CD8-positive, alpha-beta memory T cell (primary cell): ENCODE measurements at places on chromosomes 5 and 9. TPM values are rescaled to one million over a fixed set of nuclear protein-coding genes. Genes with fewer than 3 reads are reported as not detected.

DNA sequence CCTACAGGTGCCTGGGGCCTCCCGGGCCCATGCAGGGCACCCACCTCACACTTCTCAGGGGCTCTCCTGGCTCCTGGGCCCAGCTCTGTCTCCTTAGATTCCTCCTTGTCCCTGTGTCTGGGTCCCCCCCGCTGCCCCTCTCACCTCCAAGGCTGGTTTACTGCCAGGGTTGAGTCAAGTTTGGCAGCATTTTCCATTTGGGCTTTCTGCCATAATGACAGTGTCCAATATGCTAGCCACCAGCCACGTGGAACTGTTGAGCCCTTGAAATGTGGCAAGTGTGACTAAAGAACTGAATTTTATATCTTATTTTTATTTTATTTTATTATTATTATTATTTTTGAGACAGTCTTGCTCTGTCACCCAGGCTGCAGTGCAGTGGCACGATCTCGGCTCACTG, 1.9 kb downstream of the TTC16 start:
- no peak overlapping the region for H3K27ac ChIP-seq
- H3K4me1 ChIP-seq, result peaks cover 43% of the 10 kb centered on the region
- no peak overlapping the region for H3K4me3 ChIP-seq
- H3K36me3 ChIP-seq, result no peaks in the 10 kb centered on the region

GRCh38 chr9:115946530-115946929, 207.1 kb upstream of the PAPPA start:
- no peaks in the 10 kb centered on the region for H3K4me1 ChIP-seq
- no peak for DNase-seq
- H3K27me3 ChIP-seq, result no peaks in the 10 kb centered on the region
- no peaks in the 10 kb centered on the region for H3K36me3 ChIP-seq
- no peak overlapping the region for H3K27ac ChIP-seq

- H3K27ac ChIP-seq, result no peak overlapping the region
- H3K36me3 ChIP-seq, result no peaks in the 10 kb centered on the region
- no peak overlapping the region for H3K4me3 ChIP-seq
- H3K4me1 ChIP-seq, result peaks cover 36% of the 10 kb centered on the region
- DNase-seq, result no peak
These were observed 3.6 kb downstream of the HMGCS1 start for GRCh38 chr5:43309637-43310036.

DNA sequence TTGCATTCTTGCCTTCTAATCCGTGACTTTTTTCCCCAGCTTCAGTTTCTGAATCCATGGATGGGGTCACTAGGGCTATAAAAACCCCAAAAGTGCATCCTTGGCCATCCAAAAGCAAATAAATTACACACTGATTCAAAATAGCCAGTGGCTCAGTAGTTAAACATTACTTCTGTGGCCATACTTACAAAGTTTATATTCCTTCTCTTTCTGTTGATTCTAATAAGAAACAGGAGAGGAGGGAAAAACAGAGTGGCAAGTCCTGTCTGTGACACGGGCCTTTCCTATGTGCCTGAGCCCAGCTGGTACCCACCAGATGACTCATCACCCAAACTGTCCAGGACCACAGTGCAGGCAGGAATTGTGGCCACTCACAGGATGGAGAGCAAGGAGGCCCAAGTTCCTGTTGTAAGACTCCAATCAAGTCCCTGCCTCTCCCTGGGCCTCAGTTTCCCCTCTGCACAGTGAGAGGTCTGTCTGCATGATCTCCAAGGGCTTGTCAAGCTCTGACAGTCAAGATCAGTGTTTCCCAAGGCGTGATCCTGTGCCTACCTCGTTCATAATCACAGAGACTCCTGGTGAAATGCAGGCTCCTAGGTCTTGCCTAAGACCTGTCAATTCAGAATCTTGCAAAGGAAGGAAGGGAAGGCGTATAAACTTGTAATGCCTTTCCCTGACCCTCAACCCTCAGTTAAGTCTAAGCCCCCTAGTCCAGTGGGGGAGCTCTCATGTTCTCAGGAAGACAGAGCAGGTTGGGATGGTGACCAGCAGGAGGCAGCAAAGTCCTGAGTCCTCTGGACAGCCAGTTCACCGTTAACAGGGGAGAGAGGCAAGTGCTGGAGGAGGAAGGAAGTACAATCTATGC, 29.5 kb downstream of the TNIP1 start:
- H3K4me3 ChIP-seq, result no peak overlapping the region
- DNase-seq, result peak; percentile 49
- peaks cover 73% of the 10 kb centered on the region for H3K36me3 ChIP-seq
- no peaks in the 10 kb centered on the region for H3K27me3 ChIP-seq

The MLANA gene
- total RNA-seq, result not detected

DNA sequence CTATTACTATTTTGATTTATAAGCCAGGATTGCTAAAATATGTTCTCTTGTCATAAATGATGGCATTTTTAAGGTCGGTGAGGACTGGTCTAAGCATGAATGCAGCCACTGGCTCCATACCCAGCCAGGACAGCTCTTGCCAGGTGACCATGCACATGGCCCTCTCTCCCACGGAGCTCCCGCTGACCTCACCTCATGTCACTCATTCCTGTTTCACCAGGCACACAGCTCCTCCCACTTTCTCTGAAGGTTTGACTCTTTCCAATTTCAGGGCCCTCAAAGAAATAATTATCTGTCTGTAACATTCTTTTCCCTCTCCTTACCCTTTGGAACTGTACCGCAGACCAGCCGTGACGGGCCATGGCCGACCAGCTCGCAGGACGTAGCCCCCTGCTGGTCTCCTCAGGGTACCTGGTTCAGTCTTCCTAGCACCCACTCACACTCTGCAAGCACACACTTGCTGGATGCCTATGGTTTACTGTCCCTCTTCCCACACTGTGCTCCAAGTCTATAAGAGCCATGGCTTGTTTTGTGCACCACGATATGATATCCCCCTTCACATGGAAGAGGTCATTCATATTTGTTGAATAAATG, 72.5 kb downstream of the LIFR start:
- no peak overlapping the region for H3K4me3 ChIP-seq
- no peaks in the 10 kb centered on the region for H3K27me3 ChIP-seq
- no peaks in the 10 kb centered on the region for H3K4me1 ChIP-seq
- H3K27ac ChIP-seq, result no peak overlapping the region
- H3K36me3 ChIP-seq, result no peaks in the 10 kb centered on the region

The SV2C gene
- not detected for total RNA-seq

The RIMOC1 gene
- total RNA-seq, result 36.5 TPM

DNA sequence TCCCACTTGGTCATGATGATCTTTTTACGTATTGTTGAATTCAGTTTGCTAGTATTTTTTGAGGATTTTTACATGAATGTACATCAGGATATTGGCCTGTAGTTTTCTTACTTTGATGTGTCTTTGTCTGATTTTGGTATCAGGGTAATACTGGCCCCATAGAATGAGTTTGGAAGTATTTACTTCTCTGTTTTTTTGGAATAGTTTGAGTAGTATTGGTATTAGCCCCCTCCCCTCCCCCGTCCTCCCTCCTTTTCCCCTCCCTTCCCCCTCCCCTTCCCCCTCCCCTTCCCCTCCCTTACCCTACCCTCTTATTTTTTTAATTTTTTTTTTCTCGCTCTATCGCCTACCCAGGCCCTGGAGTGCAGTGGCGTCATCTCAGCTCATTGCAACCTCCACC, 10.3 kb downstream of the CDK7 start:
- H3K4me3 ChIP-seq, result no peak overlapping the region
- no peak for DNase-seq
- no peak overlapping the region for H3K27ac ChIP-seq
- peaks cover 3% of the 10 kb centered on the region for H3K36me3 ChIP-seq
- no peaks in the 10 kb centered on the region for H3K27me3 ChIP-seq
- H3K4me1 ChIP-seq, result no peaks in the 10 kb centered on the region

The TAF11L5 gene
- not detected for total RNA-seq

The AUH gene
- total RNA-seq, result 35.0 TPM

GRCh38 chr5:174741352-174741751, 17.0 kb downstream of the MSX2 start:
- H3K36me3 ChIP-seq, result no peaks in the 10 kb centered on the region
- no peak for DNase-seq
- H3K4me1 ChIP-seq, result no peaks in the 10 kb centered on the region
- no peaks in the 10 kb centered on the region for H3K27me3 ChIP-seq
- no peak overlapping the region for H3K4me3 ChIP-seq

The IL4 gene
- 6.4 TPM for total RNA-seq

GRCh38 chr9:129386812-129387177, 208.7 kb upstream of the IER5L start:
- no peak overlapping the region for H3K4me3 ChIP-seq
- no peak overlapping the region for H3K27ac ChIP-seq
- H3K36me3 ChIP-seq, result no peaks in the 10 kb centered on the region
- peaks cover 14% of the 10 kb centered on the region for H3K4me1 ChIP-seq
- no peak for DNase-seq

DNA sequence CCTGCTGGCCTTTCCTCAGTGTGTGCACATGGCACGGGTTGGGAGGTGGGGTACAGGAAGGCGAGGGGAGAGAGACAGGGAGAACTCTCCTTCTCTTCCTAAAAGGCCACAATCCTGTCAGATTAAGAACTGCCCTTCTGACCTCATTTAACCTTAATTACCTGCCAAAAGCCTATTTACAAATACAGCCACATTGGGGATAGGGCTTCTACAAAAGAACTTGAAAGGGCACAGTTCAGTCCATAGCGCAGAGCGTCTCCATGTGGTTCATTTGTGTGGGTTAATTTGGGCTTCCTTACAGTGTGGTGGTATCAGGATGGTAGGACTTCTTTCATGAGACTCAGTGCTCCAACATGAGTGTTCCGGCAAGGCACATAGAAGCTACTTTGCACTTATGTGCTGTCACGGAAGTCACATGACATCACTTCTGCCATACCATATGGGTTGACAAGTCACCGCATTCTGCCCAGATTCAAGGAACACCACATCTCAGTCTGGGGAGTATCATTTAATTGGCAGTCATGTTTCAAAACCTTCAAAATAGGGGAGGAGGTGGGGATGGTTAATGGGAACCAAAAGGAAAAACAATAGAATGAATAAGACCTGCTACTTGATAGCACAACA, 46.8 kb downstream of the NLN start:
- H3K4me3 ChIP-seq, result no peak overlapping the region

DNA sequence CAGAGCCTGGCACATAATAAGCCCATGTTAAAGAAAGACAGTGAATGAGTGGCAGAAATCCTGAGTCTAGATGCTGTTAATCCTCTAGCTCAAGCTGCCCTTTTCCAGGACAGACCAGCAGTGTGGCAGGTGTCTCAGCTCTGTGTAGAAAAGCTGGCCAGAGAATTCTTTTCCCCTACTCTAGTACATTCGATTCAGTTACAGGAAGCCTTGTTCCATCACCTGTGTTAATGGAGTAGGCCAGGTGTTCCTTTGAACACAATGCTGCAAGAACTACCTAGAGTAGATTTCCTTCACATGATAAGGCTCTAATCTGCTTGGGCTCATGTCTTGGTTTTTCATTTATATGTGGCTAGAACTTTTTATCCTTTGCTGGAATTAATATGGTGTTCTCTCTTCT, 52.5 kb downstream of the NUP214 start:
- no peaks in the 10 kb centered on the region for H3K27me3 ChIP-seq
- H3K36me3 ChIP-seq, result peaks cover 62% of the 10 kb centered on the region
- H3K4me3 ChIP-seq, result no peak overlapping the region
- no peak for DNase-seq

GRCh38 chr5:66647146-66647856, 51.1 kb downstream of the MAST4 start:
- no peak overlapping the region for H3K27ac ChIP-seq

- H3K36me3 ChIP-seq, result peaks cover 50% of the 10 kb centered on the region
- H3K27me3 ChIP-seq, result no peaks in the 10 kb centered on the region
- no peak overlapping the region for H3K27ac ChIP-seq
These were observed 55.3 kb downstream of the ERAP1 start for GRCh38 chr5:96752341-96753016.

DNA sequence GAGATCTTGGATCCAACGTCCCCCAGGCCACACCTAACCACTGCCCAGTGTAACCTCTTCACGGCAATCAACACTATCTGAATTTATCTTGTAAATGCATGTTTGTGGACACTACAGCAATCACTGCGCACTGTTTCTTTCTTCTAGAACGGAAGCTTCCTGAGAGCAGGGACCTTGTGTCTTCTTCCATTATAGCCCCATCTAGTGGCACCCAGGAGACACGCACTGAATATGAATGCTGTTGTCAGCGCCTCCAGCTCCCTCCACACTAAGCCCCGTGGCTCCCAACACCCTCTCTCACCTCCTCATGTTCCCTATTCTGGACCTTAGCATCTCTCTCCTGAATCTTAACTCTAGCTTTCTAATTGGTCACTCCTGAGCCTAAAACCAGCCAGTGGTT, 72.7 kb downstream of the SMIM23 start:
- no peak overlapping the region for H3K27ac ChIP-seq
- no peaks in the 10 kb centered on the region for H3K36me3 ChIP-seq
- H3K4me1 ChIP-seq, result no peaks in the 10 kb centered on the region
- no peak overlapping the region for H3K4me3 ChIP-seq
- no peaks in the 10 kb centered on the region for H3K27me3 ChIP-seq

DNA sequence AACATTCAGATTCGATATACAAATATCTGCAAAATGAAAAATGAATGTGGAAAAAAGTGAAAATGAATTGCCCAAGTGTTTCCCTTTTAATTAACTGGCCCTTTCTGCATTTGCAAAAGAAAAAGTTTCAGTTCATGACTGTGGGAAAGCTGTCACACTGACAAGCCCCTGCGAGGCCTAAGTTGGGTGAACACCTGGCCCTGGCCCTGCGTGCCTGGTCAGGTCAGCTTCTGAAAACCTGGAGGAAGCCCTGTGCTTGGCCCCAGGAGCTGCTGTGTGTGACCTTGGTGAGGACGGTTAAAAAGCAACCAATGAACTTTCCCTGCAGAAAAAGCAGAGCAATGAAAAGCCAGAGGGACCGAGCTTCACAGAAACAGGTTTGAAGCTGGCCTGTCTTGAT, 41.0 kb upstream of the SHC3 start:
- no peak overlapping the region for H3K4me3 ChIP-seq

DNA sequence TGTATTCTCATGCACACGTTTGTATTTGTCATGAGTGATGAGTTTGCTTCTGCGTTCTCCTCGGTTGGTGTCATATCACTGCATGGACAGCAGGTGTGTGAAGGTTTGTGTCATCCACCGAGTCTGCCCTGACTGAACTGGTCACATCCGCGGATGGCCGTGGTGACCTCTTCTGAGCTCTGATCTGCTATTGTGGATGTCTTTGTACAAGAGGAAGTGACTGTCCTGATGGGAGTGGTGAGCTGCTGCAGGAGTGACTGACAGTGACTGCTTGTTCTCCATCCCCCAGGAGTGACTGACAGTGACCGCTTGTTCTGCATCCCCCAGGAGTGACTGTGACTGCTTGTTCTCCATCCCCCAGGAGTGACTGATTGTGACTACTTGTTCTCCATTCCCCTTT, 69.9 kb downstream of the EHMT1 start:
- peaks cover 11% of the 10 kb centered on the region for H3K4me1 ChIP-seq
- H3K4me3 ChIP-seq, result no peak overlapping the region
- no peaks in the 10 kb centered on the region for H3K27me3 ChIP-seq
- no peak overlapping the region for H3K27ac ChIP-seq
- no peak for DNase-seq

DNA sequence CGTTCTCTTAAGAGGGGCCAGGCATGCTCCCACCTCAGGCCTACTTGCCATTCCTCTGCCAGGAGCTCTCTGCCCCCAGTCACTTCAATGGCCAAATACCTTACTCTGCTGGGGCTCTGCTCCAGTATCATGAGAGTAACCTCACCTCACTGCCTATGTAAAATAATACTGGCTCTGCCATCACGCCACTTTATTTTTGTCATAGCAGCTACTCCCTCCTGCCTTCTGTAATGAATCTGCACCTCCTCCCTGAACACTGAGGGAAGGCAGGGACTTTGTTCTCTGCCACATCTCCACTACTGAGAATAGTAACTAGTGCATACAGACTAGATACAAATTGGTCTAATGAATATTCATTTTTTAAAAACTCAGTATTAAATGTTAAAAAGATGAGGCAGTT, 33.8 kb downstream of the MACROH2A1 start:
- no peaks in the 10 kb centered on the region for H3K27me3 ChIP-seq
- peaks cover 23% of the 10 kb centered on the region for H3K36me3 ChIP-seq
- H3K4me3 ChIP-seq, result no peak overlapping the region
- H3K4me1 ChIP-seq, result no peaks in the 10 kb centered on the region
